Small intestine (tissue), 16 donors: ENCODE measurements at places on chromosomes 4 and X. TPM values are rescaled to one million over a fixed set of nuclear protein-coding genes. Genes with fewer than 3 reads are reported as not detected.

- peak; percentile 85 for DNase-seq
These were observed 2.1 kb upstream of the APBB2 start for GRCh38 chr4:41216294-41217019.

GRCh38 chr4:83561381-83561780, 25.5 kb downstream of the GPAT3 start:
- peak; percentile 79 for DNase-seq

- no peak for DNase-seq
These were observed 27.0 kb downstream of the AR start for GRCh38 chrX:67570839-67571238.

GRCh38 chr4:23856630-23857029, 33.2 kb downstream of the PPARGC1A start:
- peak; percentile 98 for DNase-seq

- DNase-seq, result peak; percentile 13
These were observed 26.5 kb downstream of the ADH5 start for GRCh38 chr4:99062120-99062519.

GRCh38 chr4:78551420-78552351, at the start of gene ANXA3:
TSS of gene ANXA3 (plus strand) at chr4:78551770. CDS start at chr4:78554474, 2,704 bp downstream.
- peak; percentile 73 for DNase-seq

GRCh38 chr4:6777636-6778281, 4.8 kb upstream of the KIAA0232 start:
- no peak for DNase-seq

DNA sequence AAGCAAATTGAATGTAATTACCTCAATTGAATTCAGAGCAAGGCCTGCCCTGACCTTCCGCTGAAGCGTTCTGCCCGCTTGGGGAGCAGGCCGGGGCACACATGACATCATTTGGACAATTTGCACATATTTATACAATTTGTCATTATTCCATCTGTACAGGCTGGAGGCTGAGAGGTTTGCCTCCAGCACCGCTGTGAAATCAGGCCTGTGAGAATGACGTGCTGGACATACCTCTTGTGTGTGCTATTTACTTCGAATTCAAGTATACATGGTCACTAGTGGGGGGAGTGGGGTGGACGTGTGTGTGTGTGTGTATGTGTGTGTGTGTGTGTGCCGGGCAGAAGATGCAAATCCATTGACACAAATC, 285.6 kb downstream of the SHOX start:
- DNase-seq, result no peak

DNA sequence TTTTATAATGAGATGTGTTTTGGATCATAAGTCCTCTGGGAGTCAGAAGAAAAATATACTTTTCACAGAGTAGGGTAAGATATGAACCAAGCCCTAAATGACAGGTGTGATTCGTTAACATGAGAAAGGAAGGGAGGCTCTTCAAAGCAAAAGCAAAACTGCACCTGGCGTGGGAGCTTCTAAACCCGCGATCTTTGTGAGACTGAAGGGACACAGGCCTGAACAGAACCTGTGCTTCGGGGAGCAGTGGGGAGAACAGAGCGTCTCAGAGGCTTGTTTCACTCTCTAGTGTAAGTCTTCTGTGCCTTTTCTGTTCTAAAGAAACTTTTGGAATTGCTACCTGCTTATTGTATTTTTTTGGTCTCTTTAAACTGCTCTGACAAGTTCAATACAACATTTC, 30.2 kb upstream of the CYP4V2 start:
- peak; percentile 55 for DNase-seq

DNA sequence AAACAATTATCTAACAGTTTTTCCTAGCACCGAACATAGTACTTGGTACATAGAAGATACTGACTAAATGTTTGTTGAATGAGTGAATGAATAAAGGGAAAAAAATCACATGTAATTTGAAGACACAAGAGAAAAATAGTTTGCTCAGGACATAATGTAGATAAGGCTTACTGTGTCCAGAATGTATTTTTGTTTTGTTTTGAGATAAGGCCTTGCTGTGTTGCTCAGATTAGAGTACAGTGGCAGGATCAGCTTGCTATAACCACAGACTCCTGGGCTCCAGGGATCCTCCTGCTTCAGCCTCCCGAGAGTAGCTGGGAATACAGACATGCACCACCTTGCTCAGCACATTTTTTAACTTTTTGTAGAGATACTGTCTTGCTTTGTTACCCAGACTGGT, 6.5 kb downstream of the FAM199X start:
- DNase-seq, result no peak

FGA gene
- polyA plus RNA-seq, result 24.6 TPM

DNA sequence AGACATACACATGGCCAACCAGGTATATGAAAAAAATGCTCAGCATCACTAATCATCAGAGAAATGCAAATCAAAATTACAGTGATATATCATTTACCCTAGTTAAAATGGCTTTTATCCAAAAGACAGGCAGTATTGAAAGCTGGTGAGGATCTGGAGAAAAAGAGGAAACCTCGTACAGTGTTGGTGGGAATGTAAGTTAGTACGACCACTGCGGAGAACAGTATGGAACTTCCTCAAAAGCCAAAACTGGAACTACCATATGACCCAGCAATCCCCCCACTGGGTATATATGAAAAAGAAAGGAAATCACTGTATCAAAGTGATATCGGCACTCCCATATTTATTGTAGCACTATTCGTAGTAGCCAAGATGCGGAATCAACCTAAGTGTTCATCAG, 23.4 kb downstream of the ABHD18 start:
- DNase-seq, result no peak

- DNase-seq, result no peak
These were observed 78.8 kb upstream of the BANK1 start for GRCh38 chr4:101711590-101712260.

SMARCA1 gene
- 35.1 TPM for polyA plus RNA-seq

MID2 gene
- polyA plus RNA-seq, result 0.81 TPM

CSAG2 gene
- not detected for polyA plus RNA-seq

DNA sequence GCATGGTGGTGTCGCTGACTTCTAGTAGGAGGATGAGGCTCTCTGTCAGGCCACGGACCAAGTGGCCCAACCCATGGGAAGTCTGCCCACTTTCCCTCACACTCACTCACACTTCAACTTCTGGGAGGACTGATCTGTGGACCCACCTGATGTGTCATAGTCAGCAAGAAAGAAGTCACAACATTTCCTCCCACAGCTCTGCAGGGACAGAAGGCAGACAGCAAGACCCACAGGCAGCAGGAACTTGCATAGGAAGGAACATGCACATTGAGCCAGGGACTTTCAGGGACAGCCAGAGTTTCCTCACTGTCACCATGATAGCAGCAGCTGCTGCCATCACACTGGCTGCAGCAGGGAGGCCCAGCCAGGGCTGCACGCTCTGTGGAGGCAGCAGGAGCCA, 19.5 kb downstream of the XAGE5 start:
- DNase-seq, result no peak

- DNase-seq, result no peak
These were observed 61.0 kb downstream of the CHST7 start for GRCh38 chrX:46634577-46634976.

DNA sequence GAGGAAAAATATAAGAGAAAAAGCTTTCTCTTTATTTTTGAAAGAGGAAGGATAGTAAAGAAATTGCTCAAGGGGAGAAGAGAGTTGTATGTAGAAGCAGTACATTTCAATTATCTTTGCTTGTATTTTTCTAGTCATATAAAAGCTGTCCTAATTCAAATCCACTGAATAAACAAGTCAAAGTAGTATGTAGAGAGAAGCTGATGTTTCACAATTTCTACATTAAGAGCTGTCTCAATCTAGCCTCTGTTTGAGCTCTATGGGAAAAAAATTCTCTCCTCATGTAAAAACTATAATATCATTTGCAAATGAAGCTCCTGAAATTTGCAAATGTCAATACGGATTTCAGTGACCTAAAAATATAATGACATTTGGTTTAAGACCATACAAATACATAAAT, 52.6 kb downstream of the CHM start:
- no peak for DNase-seq

DNA sequence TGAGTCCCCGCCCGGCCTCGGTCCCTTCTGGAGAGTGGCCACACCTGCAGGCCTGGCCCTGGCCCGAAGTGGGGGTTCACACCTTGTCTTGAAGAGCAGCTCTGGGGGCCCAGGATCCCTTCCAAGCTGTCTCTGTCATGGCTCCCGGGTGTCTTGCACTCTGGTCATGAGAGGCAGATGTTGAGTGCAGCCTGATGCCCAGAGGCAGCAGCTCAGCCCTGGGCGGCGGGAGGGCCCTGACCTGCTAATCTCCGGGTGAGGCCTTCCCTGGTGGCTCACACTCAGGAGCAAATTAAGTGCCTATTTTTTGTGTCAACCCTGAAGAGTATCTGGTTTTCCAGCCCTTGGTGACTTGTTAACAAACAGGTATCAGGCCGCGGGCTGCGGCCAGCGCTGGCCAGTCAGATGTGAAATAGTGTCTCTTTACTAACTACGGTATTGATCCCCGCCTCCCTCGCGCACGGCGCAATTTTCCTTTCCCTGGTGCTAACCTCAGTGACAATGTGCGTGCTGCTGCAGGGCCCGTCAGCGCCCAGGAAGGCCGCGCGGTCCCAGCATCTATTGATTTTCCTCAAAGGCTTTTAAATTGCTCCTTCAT, 24.2 kb downstream of the NKX1-1 start:
- no peak for DNase-seq

DNA sequence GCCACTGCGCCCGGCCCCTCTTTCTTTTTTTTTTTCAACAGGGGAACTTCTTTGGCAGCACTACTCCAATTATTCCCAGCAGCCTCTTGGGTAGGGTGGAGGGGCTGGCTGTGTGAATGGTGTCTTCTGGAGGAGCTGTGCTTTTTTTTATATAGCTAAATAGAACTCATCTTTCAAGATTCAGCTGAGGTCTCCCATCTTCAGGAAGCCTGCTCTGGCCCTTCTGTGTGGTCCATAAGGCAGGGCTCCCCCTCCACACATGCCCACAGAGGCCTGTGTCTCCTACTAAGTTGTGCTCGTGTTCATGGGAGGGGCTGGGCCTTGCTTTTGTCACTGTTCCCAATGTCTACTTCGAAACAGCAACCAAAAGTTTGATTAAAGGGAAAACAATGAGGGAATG, 116.8 kb downstream of the AFAP1 start:
- DNase-seq, result no peak

GRCh38 chrX:154028502-154029184, 8.9 kb upstream of the IRAK1 start:
- DNase-seq, result peak; percentile 64

- no peak for DNase-seq
These were observed 3.2 kb downstream of the CAMK2D start for GRCh38 chr4:113758372-113758771.

MAP7D2 gene
- polyA plus RNA-seq, result 2.0 TPM

AKAP14 gene
- polyA plus RNA-seq, result 0.10 TPM

DNA sequence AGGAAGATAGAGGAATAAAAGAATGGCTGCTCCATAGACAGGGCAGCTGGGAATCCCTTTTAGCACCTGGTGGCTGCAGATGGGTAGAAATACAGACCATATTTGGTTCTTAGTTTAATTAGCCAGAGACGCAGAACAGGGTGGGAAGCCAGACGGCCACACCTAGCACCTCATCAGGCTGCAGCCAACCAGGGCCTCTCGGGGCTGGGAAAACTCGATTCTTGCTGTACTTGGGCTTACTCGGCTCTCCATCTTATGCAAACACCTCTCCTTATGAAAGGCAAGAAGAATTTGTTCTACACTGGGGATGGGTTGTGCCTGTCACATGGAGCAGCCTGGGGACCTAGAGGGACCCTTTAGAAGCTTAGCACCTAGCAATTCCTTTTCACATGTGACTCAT, 19.7 kb downstream of the IRAK1 start:
- DNase-seq, result no peak

GRCh38 chrX:125654501-125654900, 334.8 kb downstream of the TEX13C start:
- no peak for DNase-seq

PHEX gene
- 0.54 TPM for polyA plus RNA-seq

DNA sequence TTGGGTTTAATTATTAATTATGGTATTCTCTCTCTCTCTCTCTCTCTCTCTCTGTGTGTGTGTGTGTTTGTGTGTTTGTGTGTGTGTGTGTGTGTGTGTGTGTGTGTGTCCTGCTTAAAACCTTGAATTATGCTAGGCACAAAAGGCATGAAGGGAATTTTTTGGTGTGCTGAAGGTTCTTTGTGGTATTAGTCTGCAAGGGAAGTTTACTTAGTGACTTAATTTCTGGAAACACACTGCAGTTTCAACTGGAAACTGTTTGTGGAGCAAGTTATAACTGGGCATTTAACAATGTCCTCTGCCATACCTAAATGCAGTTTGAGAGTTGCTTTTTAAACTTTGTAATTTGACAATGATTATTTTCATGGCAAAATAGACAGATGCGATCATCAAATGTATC, 111.7 kb downstream of the FRMPD4 start:
- DNase-seq, result no peak

DNA sequence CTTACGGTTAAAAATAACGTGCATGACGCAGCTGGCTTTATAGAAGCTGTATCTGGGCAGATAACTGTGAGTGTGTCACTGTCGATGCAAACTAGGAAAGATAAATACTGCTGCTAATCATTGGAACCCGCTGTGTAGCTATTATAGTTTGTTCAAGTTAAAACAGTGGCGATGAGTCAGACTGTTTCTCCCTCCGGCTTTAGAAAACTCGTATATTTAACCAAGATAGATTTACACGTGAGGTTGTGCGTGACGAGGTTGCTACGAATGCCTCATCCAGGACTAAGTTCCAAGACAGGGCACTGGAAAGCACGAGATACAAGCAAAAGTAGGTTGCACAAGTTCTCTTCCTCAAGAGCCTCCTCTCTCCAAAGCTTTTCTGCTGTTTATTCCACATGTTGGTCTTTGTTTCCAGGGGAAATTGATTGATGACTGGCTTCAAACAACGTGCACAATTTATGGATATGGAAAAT, 270.7 kb downstream of the FBXW7 start:
- DNase-seq, result no peak

DNA sequence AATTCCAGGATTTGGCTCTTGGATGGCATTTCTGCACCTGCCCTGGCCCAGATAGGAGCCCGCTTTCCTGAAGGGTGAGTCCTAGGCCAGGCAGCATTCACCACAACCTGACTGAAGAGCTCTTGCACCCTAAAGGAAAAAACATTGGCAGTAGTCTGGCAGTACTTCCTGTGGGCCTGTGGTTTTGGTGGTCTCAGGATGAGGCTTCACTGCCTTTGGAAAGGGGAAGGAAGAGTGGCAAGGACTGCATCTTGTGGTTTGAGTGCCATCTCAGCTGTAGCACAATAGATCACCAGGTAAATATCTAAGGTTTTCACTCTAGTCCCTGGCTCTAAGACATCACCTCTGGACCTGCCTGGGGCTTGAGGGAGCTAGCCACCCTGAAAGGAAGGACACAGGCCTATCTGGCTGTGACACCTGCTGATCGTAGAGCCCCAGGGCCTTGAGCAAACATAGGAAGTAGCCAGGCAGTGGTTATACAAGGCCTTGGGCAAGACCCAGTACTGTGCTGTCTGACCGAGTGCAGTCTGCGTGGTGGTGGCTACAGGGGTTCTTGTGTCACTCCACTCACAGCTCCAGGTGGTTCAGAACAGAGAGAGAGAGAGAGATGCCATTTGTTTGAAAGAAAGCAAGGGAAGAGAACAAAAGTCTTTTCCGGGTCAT, 28.5 kb upstream of the PRRG1 start:
- no peak for DNase-seq

DNA sequence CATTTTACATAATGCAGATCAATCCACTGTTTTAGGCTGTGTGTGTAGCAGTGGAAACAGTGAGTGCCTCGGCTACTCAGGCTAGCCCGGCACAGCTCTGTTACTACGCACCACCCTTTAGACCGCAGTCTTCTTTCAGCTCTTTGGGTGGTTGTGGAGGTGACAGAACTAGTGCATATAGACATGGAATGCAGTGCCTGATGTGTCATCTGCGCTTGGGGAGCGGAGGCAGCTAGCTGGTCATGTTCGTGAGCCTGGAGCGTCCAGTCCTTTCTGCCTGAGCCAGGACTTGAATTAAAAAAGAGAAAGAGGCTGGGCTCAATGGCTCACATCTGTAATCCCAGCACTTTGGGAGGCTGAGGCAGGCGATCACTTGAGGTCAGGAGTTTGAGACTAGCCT, 4.8 kb downstream of the TBC1D14 start:
- DNase-seq, result no peak
